ENCODE measurements at places on chromosomes 2 and 18.

- no peak for DNase-seq
Measured at GRCh38 chr18:7626175-7626921, 59.2 kb downstream of the PTPRM start.

DNA sequence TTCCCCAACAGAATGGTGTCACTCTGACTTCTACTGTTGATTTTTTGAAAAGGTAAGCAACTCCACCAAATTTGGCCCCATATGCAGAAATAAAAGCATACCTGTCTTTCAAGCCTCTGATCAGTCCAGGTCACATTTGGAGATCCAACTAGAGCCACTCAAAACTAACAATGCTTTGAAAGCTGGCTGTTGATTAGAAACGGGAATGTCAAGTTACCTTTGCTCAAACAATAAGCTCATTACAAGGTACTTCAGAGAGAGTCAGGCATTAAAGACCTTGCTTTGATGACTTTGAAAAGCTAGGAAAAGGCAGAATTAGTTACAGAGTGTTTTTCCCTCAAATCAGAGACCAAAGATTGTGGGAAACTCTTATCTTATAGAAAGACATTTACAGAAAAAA, 4.8 kb upstream of the IHH start:
- DNase-seq = no peak

DNA sequence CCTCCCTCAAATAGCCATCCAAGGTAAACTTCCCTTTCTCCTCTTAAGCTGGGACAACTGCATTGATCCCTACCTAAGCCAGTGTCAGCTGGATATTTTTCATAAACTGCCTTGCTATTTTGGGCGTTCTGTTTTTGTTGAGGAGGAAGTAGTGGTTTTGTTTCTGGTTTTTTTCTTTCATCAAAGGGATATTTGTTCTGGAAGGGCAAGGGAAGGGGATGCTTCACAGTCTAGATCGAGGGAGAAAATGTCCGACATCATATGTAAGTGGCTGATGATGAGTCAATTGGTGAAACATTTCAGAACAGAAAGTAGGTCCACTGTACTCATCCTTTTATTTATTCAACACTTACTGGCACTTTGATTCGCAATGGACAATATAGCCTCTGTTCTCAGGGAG, 31.0 kb downstream of the TANC1 start:
- no peak for DNase-seq

DNA sequence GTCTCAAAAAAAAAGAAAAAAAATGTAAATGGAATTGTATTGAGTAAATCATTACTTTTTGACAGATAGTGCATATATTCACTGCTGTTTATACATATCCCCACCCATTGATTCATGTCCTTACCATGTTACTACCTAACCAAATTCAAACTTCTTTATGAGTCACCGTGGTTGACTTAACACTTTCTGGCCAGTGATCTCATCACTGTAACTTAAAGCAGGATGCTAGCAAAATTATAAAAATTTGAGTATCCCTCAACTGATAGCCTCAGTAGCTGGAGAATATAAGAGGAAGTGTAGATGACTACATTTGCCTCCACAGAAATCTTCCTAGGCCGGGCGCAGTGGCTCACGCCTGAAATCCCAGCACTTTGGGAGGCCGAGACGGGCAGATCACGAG, 13.4 kb downstream of the CNOT9 start:
- DNase-seq = no peak

DNA sequence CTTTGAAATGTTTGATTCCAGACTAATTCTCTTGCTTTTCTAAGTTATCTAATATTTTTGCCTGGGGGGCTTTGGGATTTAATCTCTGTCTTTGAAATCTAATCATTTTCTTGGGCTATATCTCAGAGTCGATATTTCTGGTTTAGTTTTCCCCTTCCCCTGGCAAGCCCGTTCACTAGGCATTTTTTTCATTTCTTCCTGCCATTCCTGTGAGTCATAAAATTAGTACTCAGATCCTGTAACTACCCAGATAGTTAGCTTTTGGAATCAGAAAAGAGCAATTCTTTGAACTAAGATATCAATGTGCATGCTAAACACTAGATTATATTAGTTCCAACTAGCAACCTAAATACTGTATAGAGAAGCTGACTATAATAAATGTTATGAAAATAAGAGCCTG, 29.4 kb upstream of the RNF149 start:
- no peak for DNase-seq

GRCh38 chr2:9778012-9778411, 65.3 kb upstream of the TAF1B start:
- no peak for DNase-seq

All from activated CD8-positive, alpha-beta memory T cell treated with anti-CD3 and anti-CD28 coated beads for 4 hours (primary cell).